ENCODE measurements at places on chromosomes 5 and 9. TPM values are rescaled to one million over a fixed set of nuclear protein-coding genes. Genes with fewer than 3 reads are reported as not detected.

GRCh38 chr5:62395210-62395950 is 8.3 kb downstream of the DIMT1 start:
- no peak for DNase-seq

DNA sequence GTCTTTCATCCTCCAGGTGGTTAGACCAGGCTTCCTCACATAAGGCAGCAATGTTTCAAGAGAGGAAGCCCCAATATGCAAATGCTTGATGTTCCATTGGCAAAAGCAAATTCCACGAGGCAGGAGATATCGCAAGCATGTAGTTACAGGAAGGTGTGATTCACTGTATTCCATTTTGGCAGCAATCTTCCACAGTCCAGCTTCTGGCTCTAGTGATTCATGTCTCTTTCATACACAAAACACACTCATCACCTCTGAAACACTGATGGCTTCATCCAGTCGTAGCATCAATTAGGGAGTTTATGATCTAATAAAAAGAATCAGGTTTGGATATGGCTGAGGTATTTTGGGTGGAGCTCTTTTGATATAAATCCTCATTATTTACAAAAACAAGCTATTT is 552.2 kb upstream of the RIOK2 start:
- DNase-seq, result no peak

DNA sequence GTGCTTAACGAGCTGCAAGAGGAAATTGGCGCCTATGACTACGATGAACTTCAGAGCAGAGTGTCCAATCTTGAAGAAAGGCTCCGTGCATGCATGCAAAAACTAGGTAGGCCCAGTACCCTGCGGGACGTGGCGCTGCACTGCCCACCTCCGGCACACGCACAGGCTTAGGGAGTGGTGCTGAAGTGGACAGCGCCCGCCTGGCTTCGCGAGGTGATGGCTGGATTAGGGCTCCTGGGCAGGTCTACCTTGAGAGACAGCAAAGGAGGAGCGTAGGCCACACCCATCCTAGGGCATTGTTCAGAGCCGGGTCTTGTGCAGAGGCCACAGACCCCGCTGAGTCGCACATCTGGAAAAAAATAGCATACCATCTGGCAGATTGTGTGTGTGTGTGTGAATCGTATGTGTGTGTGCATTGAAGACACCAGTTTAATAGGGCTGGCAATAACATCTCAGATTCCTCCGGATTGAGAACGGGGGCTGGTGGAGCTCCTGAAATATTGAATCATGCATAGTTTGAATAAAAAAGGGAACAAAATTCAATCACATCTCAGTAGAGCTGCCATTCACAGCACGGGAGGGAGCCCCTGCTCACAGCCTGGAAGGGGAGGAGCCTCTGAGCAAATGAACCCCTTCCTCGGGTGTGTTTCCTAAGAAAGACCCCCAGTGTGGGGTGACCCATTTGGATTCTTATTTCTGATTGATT is 11.1 kb downstream of the OLFM1 start:
- no peak for DNase-seq

- DNase-seq, result no peak
These were observed 4.1 kb downstream of the TESK1 start for GRCh38 chr9:35609001-35609819.

- no peak for DNase-seq
These were observed 2.8 kb downstream of the DCAF12 start for GRCh38 chr9:34123682-34124081.

DNA sequence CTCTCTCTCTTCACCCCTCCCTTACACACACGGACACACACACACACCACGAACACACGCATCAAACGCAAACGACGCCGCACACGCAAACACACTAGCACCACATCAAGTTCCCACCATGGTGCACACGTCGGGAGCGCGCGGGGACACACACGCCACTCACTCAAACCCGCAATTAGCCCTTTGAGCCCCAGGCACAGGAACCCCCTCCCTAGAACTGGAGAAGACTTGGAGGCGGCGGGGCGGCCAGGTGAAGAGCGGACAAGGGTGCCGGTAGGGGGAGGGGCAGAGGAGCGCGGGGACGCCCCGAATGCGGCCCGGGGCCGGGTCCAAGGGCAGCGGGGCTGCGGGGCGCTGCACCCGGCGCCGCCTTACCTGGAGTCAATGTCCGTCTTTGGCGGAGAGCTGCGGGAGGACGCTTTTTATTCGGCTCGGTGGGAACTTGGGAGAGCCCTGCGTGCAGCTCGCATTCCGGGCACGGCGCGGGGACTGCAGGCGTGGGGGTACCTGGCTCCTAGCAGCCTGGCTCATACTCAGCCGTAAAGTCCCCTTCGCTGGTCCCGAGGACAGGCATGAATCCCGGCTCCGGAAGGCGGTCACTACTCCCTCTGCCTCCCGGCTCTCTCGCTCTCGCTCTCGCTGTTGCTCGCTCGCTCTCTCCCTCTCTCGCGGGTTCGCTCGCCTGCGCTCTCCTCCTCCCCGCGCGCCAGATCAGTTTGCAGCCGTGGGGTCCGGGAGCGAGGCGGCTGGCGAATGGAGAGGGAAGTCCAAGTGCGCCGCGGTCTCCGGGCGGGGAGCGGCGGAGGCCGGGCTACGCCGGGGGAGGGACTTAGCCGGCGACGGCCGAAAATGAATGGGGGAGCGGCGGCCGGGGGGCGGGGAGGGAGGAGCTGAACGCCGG is at the start of gene BRINP1:
BRINP1 (minus strand) TSS at position 755 of the 901 bp plus-strand sequence. CDS start 56,080 bp downstream, outside the sequence.
- DNase-seq, result no peak

DNA sequence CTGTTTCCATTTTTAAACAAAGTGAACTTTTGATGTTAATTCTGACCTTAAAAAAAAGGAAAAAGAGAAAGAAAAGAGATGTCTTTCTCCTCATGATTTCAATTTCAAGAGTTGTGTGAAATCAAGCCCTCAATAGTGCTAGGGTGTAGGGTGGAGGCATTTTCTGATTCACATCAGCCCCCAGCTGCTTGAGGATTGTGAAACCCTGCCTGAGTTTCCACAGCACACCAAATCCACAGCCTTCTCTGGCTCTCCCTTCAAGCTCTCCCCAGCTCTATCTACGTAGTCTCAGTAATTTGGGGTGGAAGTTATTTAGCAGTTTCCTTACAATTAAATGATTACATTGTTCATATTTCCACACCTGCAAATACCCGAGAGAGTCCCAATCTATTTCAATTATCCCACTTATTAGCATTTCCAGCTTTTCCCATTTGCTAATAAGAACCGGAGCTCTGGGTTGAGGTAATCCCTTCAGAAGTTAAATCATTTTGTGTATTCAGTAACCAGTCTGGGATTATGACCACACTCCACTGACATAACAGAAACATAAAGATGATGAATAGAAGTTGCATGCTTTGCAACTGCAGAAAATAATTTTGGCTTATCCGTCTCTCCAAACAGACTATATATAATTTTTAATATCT is 54.9 kb downstream of the MTX3 start:
- DNase-seq, result no peak

DNA sequence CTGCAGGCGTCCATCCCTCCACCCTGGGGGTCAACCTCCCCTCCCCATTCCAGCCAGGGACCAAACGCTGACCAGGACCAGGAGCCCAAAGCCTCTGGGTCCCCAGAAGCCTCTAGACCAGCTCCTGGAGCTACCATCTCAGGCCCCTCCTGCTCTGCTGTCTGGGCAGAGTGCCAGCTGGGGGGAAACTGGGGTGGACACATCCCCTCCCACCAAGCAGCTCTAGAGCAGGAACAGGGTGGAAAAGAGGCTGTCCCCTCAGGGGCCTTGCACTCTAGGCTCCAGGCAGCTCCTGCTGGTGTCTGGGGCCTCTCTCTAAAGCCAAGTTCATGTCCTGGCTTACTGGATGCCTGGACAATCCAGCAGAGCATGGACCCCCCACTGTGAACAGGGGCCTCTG is 4.4 kb downstream of the SSNA1 start:
- DNase-seq, result no peak

GRCh38 chr9:26205261-26205660 is 527.0 kb upstream of the TUSC1 start:
- no peak for DNase-seq

DNA sequence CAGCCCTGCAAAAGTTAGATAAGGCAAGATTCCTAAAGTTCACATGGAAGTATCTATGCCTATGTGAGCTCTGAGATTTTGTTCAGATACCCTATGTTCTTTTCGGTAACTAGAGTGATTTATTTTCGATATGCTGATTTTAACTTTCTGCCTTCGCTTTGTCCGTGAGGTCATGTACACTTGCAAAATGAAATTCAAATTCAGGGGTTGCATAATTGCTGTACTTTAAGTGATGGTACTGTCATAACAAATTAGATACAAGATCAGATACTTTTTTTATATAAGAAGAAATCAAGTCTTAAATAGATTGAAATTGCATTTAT is 350 bp upstream of the ECPAS start:
- no peak for DNase-seq

The PCDHGA5 gene
- 0.13 TPM for total RNA-seq

The C9orf50 gene
- not detected for total RNA-seq
